Upper lobe of left lung (tissue), 6 donors: ENCODE measurements at places on chromosomes 4 and X. TPM values are rescaled to one million over a fixed set of nuclear protein-coding genes. Genes with fewer than 3 reads are reported as not detected.

DNA sequence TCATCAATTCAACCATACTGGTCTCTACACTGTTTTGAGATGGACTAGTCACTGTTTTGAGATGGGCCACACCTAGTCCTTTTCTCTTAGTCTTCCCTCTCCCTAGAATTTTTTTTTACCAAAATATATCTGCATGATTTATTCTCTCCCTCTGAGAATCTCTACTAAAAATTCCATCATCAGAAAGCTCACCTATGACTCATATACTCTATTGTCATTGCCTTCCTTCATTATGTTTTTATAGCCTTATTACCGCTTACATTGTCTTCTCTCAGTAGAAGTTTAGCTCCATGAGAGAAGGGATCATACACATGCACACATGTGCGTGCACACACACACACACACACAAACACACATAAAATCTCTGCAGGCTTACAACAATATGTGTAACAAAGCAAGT is 303.6 kb downstream of the PCDH10 start:
- DNase-seq, result no peak

- no peak for DNase-seq
Measured at GRCh38 chr4:139951021-139951420, 203.0 kb downstream of the MAML3 start.

DNA sequence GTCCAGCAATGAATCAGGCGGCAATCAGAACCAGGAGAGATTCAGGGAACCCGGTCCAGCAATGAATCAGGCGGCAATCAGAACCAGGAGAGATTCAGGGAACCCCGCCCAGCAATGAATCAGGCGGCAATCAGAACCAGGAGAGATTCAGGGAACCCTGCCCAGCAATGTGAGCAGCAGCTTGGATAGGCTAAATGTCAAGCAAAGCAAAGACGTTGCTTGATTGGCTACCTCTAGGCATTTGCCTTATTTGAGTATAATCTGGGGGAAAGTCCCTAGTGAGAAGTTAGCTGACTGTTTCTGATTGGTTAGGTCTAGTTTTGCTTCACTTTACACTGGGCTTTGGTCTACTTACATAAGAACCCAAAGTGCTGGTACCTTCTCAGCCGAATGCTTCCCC is 1212.2 kb upstream of the TENM3 start:
- no peak for DNase-seq

DNA sequence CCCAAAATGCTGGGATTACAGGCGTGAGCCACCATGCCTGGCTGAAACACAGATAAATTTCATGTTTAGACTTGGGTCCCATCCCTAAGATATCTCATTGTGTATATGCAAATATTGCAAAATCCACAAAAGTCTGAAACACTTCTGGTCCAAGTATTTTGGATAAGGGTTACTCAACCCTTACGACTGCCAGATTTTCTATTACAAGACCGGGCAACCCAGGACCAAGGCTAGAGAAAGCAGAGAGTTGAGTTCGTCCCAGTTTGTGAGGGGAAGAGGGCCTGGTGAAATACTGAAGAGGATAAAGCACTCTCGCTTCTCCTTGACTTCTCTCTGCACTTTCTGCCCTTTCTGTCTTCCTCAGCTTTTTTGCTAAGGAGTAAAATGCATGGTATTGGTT is 34.5 kb downstream of the ZFX start:
- no peak for DNase-seq

DNA sequence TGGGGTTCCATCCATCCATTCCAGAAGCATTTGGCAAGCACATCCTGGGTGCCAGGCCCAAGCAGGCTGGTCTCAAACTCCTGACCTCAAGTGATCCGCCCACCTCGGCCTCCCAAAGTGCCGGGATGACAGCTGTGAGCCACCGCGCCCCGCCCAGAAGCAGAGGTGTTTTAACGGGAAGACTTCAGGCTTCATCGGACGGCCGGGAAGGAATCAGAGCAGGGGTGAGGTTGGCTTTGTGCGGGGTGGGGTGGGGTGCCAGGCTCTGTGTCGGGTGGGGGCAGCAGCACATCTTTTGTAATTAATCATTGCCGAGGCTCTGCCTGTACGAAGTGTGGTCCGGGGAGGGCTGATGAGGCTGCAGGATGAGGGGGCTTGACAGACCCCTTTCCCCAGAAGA is 5.1 kb upstream of the SLC25A6 start:
- DNase-seq, result no peak

Gene RGN
- total RNA-seq, result 7.3 TPM

Gene TACC3
- total RNA-seq, result 25.1 TPM

Gene PPP2R2C
- 0.17 TPM for total RNA-seq

Gene ADH1B
- total RNA-seq, result 258 TPM
